Muscle of arm (tissue), 14 donors: ENCODE measurements at places on chromosomes 16 and 17.

- DNase-seq = no peak
Measured at GRCh38 chr17:79667121-79667715, 56.4 kb upstream of the RBFOX3 start.

DNA sequence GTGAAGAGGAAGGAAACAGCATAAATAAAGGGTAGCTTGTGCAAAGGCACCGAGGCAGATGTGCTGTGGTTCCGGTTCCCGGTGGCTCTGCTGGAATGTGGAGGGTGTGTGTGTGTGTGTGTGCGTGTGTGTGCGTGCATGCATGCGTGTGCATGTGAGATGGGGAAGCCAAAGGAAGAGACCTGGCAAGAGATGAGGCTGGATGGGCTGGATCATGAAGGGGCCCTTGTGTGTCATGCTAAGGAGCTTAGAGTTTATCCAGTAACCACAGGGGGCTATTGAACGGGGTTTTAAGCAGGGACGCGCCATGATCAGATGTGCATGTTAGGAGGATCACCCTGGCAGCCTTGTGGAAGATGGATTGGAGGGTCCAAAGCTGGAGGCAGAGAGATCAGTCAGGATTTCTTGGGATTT lies 8.3 kb downstream of the WSCD1 start:
- DNase-seq = no peak

DNA sequence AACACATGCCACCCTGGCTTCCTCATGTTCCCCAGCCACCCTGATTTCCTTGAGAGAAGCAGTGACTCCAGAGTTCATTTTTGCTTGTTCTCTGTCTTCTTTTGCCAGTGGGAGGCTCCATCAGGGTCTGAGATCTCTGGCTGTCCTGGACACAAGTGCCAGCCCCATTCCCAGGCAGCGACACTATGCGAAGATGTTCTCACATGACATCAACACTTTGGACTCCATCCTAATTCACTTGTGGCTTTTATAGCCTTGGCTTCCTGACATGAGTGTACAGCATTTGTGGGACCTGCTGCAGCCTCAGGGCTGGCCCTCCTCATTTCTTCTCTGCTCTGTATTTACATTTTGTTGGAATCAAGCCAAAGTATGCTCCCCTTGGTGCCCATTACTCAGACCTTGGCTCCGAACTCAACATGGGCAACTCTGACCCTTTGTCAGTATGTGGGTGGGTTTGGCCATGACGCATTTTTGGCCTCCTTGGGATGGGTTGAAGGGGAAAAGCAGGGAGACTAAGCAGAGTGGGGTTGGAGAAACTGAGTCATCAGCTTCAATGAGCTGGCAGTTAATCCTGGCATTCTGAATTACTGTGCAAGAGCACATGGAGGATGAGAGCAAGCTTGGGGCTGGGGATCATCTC lies 119.0 kb upstream of the EEF2KMT start:
- DNase-seq = no peak

DNA sequence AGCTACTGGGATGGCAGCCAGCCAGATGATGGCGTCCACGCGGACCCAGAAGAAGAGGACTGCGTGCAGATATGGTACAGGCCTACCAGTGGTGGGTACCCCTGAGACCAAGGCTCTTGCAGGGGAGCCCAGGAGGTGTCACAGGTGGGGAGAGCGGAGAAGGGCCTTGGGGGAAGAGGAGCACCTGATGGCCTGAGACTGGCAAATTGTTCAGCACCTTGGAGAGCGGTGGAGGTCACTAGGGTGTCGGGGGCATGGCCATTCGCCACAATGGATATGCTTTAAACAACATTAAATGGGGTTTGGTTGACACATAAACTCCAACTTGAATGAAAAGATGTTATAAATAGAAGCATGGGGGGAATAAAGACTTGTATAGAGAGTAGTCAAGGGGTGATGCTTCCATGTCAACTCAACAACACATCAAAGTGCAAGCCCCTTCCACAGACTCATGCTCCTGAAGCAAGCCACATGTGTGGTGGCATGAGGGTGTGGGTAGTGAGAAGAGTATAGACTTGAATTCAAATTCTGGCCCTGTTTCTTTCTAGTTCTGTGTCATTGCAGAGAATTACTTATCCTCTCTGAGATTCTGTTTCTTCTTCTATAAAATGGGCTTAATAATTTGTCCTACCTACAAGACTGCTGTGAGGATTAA lies 22.2 kb downstream of the CLEC19A start:
- DNase-seq = no peak

DNA sequence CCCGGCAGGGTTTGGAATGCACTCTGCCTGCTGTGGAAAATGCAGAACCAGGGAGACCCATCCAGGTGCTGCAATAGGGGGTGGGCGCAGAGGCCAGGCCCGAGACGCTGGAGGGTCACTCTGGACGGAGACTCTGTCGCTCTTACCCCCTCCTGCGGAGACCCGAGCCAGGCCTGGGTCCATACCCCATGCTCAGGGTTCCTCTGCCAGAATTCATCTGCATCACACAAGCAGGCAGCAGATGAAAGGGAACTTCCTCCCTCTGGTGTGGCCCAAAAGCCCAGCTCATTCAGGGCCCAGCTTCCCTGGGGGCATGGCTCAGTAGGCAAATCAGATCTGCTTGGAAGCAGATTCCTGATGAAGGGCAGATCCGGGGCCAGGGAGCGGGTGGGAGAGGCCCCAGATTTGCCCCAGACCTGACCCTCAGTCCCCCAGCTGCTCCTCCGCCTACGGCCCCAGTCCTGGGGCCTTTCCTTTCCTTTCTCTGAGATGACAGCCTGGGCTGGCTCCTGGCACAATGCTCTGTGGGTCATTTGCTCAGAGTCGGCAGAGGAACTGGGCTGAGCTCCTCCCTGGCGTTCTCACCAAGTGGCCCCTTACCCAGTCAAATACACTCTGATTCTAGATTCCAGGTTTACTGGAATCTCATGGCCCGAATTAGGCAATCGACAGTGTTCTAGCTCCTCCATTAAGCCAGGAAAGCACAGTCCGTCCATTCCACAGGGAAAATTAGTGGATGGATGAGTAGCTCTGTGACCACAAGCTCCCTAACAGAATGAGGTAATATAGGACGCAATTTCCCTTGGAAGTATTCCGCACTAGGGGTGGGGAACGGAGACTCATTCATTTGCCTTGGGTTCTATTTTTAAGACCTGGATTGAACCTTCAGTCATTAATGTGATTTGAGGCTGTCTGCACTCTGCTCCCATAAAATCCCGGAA lies 19.1 kb upstream of the RASD1 start:
- DNase-seq = no peak
